GM13976 (cell line): ENCODE measurements at places on chromosomes 16 and 17.

GRCh38 chr17:3485481-3486068 is 9.8 kb downstream of the ASPA start:
- no peak for DNase-seq

- DNase-seq: no peak
Measured at GRCh38 chr16:56776562-56776961, 46.6 kb downstream of the NUP93 start.

GRCh38 chr16:67302076-67302475 is 22.7 kb downstream of the PLEKHG4 start:
- DNase-seq: peak; percentile 21

DNA sequence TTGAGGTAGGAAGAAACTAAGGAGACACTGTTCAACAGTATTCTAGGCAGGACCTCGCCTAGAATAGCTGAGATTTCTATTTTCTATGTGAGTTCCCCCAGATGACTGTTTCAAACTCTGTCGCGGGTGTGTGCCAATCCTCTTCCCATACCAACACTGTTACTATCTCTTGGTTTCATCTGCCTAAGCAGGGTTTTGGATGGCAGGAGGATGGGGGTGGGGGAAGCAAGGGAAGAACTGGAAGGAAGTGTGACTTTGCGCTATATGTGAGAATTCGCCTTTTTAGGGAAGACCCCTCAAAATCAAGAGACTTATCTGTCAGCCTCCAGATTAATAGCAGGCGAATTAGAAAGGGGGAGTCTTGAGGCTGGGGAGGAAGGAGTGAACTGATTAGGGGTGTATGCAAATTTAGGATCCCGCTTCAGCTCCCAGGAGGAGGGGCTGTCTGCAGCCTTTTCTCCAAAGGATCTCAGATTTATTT is 521 bp upstream of the G6PC3 start:
- DNase-seq: no peak

GRCh38 chr17:53792997-53793396 is 29.7 kb upstream of the KIF2B start:
- DNase-seq: no peak

- no peak for DNase-seq
Measured at GRCh38 chr17:82076785-82077591, 11.4 kb upstream of the DUS1L start.

GRCh38 chr16:21708533-21709115 is 44.9 kb downstream of the OTOA start:
- peak; percentile 78 for DNase-seq

DNA sequence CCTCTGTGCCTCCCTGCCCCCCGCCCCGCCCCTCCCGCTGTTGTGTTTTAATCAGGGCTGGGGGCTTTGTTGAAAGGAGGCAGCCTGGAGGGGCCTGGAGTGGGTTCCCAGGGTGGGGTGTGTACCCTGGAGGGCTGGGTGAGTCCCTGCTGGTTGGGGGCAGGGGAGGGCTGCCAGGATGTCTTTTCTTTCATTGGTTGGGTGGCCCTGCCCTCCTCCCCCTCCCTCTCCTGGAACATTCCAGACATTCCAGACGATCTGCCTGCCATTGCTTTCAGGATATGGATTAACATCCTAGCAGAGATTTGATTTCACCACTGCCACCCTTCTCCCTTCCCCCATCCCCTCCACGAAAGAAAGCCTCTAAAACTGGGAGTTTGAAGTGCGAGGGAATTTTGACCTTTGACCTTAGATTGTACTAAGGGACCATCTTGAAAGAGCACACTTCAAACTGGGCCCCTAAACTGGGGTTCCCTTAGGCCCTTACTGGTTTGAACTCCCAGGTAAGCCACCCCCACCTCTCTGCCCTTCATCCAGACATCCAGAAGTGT is 25.3 kb downstream of the IGF2BP1 start:
- no peak for DNase-seq

GRCh38 chr16:69270831-69271230 is 40.3 kb upstream of the VPS4A start:
- no peak for DNase-seq

DNA sequence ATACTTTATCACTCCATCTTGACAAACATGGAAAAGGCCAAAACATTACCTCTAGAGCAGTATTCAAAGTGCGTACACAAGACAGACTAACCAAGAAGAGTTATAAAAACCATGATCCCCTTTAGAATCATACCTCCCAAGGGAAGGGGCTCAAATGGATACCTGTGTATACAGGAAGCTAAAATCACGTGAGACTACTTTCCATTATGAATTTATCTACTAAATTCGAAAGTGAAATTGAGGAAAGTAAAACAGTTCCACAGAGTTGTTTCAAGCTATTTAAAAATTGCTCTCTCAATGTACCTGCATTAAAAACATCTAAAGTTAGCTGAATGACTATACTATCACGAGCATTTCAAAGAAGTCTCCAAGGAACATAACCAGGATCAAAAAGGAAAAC is 32.7 kb downstream of the AP1G1 start:
- DNase-seq: peak; percentile 51

- no peak for DNase-seq
Measured at GRCh38 chr17:12584727-12585126, 81.0 kb upstream of the MYOCD start.

- DNase-seq: no peak
Measured at GRCh38 chr17:78342449-78343186, 17.3 kb downstream of the SOCS3 start.

DNA sequence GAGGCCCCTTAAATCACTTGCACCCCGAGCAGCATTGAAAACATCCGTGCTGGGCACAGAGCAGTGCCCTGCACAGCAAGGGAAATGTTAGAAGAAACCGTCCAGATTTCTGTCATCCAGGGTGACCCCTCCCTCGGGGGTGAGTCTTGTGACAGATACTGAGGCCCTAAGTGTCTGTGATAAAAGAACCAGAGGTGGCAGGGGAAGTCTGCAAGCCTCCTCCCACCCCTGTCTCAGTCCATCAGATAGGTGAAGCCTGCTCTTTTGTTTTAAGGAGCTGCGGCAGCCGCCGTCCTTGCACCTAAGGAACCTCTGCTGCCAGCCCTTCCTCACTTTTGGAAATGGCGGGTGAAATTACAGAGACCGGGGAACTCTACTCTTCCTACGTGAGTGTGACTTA is 845 bp upstream of the NAT9 start:
- DNase-seq: no peak

DNA sequence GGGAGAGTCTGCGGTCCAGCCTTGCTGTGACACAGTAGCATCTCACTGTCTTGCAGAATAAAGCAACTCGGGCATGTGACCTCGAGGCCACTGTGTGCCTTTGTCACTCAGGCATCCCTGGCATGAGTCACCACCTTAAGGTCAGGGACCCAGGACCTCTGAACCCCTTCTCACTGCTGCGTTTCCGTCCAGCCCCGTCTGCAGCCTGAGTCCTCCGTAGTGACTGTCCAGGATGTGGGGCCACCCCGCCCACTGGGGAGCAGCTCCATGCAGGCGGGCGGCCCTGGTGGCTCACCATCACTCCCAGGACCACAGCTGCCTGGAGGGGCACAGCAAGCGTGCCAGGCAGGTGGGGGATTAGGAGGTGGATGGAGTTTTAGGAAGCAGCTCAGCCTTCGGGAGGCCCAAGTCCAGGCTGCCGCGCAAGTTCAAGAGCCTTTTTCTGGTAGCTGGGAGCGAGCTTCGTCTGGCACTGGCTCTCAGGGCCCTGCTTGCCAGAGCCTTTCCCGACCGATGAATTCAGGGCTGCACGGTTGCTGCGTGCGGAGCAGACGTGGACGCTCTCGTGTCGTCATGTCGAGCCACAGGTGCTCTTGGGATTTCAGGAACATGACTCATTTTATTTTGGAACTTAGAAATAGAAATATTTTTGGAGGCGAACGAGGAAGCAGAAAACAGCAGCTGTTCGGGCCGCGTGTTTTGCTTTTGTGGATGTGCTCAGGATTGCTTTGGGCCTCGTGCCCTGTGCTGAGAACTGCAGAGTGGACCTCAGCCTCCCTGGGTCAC is 16.8 kb downstream of the KCTD5 start:
- no peak for DNase-seq

- no peak for DNase-seq
Measured at GRCh38 chr17:7111784-7112509, 2.7 kb downstream of the ASGR2 start.

DNA sequence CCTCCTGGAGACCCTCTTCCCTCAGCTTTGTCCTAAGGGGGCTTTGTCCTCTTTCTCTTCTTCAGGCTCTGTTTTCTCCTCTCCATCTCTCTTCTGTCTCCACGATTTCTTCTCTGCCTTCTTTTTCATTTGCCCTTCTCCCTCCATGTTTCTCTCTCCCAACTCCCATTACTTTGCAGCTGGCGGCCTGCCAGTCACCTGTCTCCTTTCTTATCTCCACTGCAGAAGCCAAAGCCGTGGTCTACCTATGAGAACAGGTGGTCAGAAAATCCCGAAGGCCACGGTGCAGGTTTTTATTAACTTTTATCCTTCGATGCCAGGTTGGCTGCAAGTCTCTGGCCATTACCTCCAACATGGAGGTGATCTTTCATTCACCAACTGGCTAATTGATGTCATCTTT is 45.1 kb downstream of the FZD2 start:
- no peak for DNase-seq

DNA sequence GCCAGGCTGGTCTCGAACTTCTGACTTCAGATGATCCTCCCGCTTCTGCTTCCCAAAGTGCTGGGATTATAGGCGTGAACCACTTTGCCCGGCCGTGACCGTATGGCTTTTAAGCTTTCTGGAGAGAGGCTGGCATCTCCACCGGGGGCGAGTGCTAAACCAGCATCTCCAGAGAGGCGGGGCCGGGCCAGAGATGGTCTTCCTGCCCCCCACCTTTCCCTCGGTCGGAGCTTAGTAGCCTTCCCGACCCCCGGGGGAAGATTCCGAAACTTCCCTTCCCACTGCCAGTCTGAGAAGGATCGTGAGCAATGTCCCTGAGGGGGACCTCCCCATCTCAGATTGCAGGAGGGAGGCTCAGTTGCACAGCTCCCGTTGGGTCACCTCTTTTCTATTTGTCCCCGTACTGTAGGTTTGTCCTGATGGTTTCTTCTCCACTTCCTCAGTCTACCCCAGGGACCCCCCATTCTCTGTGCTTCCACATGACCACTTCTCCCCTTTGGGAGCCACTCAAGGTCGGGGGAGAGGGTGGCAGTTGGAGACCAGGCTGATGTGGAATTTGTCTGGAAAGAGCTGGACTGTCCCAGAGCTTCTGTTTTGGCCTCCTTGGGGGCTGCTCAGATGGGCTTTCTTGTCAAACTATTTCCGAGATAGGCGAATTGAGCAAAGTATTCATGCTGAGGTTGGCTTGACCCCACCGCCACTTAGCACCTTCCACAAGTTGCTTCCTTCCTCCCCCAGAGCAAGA is 18.2 kb downstream of the IGF2BP1 start:
- no peak for DNase-seq

- DNase-seq: no peak
Measured at GRCh38 chr17:62089334-62089733, 24.3 kb upstream of the MED13 start.

- no peak for DNase-seq
Measured at GRCh38 chr17:7858522-7858810, 663 bp downstream of the CYB5D1 start.

DNA sequence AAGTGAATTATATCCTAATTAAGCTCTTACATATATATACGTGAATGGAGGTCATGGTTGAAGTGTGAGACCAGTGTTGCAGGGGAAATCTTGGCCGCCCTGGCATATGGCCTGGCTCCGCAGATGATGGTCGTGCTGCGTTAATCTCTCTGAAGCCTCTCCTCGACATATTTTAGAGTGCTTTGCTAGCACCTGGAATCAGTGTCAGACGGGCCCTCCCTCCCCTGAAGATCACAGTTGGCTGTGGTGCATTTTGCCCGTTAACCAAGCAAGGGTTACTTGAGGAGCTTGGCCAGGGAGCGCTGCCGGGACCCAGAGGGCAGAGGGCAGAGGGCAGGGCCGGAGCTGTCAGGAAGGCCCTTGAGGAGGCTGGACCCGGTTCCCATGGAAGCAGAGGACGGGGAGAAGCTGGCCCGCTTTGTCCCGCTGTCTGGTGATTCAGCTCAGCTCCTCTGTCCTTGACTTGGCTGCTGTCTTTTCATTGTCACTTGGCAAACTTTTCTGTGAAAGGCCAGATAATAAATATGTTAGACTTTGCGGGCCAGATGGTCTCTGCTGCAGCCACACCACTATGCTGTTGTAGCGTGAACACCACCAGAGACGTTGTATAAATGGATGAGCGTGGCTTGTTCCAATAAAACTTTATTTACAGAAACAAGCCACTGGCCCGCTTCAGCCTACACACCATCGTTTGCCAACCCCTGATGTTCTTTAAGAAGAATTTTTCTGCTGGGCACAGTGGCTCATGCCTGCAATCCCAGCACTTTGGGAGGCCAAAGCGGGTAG is 32.3 kb downstream of the CIBAR2 start:
- no peak for DNase-seq

DNA sequence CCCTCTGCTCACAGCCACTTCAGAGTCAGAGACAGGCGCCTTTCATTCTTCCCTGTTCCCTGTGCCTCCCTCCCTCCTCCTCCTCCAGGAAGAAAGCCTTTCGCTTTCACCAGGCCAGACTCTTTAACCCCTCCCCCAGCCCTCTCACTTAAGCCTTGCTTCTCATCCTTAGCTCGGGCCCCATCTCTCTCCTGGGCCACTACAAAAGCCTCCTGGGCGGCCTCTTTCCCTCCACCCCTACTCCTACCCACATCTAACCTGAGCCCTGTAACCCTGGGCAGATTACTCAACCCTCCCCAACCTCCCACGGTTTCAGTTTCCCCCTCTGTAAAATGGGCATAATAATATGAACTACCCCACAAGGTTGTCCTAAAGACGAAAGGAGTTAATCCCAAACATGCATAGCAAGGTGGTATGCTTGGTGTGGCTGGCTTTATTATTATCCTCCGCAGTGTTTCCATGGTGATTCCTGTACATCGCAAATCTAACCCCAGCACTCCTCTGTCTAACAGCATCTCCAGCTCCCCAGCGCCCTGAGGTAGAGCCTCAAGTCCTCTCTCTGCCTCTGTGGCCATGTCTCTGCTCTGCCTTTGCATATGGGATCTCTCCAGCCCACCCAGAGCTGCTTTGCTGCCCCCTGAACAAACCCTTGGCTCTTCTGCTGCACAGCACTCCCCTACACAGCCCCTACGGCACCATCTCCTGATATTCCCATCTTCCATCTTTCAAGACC is 17.7 kb downstream of the PIMREG start:
- DNase-seq: no peak

DNA sequence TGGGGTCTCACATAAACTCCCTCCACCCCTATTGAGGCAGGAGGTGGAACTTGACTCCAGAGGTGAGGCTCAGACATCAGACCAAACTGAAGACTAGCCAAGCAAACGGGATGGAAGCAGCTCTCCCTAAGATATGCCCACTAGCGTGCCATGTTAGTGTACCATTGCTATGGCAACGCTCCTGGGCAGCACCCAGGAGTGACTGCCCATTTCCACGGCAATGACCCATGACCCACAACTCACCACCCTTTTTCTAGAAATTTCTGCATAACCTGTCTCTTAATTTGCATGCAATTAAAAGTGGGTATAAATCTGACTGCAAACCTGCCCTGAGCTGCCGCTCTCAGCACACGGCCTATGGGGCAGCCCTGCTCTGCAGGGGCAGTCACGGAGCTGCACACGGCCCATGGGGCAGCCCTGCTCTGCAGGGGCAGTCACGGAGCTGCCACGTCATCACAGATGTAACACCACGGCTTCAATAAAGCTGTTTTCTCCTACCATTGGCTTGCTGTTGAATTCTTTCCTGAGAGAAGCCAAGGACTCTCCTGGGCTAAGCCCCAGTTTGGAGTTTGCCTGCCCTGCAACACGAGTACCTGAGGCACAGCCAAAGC is 164.3 kb downstream of the RBFOX3 start:
- DNase-seq: no peak
